A172 (cell line): ENCODE measurements at places on chromosomes 3 and 15. TPM values are rescaled to one million over a fixed set of nuclear protein-coding genes. Genes with fewer than 3 reads are reported as not detected.

Gene SCN11A
- total RNA-seq = not detected in 2 replicates

Gene RAP2B
- total RNA-seq = 11.6 and 15.9 TPM in 2 replicates

Gene RASA2
- 16.0 and 16.4 TPM in 2 replicates for total RNA-seq

Gene ITIH3
- total RNA-seq = 2.2 and 3.1 TPM in 2 replicates

Gene ENTPD3
- total RNA-seq = not detected in 2 replicates

Gene ARL14
- 0.21 and 0.43 TPM in 2 replicates for total RNA-seq

Gene TRPM1
- total RNA-seq = 0.05 TPM in 1 of 2 replicates, not detected in the other

Gene MLH1
- total RNA-seq = 82.6 and 111 TPM in 2 replicates

Gene TP53BP1
- total RNA-seq = 42.3 and 43.7 TPM in 2 replicates

Gene DLEC1
- not detected in 2 replicates for total RNA-seq

Gene REC114
- total RNA-seq = not detected in 2 replicates

Gene FAM107A
- not detected in 2 replicates for total RNA-seq

Gene ZNF662
- total RNA-seq = not detected in 2 replicates

Gene RTP3
- not detected in 2 replicates for total RNA-seq

Gene CIDEC
- total RNA-seq = not detected in 2 replicates

Gene HAPLN3
- total RNA-seq = 1.2 and 2.3 TPM in 2 replicates

Gene SQOR
- total RNA-seq = 19.0 and 21.7 TPM in 2 replicates

Gene GOLGA6L6
- total RNA-seq = not detected in 2 replicates

Gene CCDC54
- not detected in 2 replicates for total RNA-seq

Gene AMT
- total RNA-seq = 0.93 and 1.8 TPM in 2 replicates
